Subcutaneous adipose tissue (tissue), 4 donors: ENCODE measurements at places on chromosomes 4 and X. TPM values are rescaled to one million over a fixed set of nuclear protein-coding genes. Genes with fewer than 3 reads are reported as not detected.

AFM gene
- total RNA-seq, result not detected

RPA4 gene
- total RNA-seq, result 3.7 TPM

SLC30A9 gene
- 37.4 TPM for total RNA-seq

ZCCHC18 gene
- total RNA-seq, result not detected

BGN gene
- 21.4 TPM for total RNA-seq

GATA1 gene
- not detected for total RNA-seq
